ENCODE measurements at places on chromosomes 16 and 17. TPM values are rescaled to one million over a fixed set of nuclear protein-coding genes. Genes with fewer than 3 reads are reported as not detected.

The CA7 gene
- not detected for total RNA-seq

GRCh38 chr17:65664266-65664665 is 102.8 kb upstream of the AXIN2 start:
- no peak overlapping the region for H3K4me3 ChIP-seq
- H3K27me3 ChIP-seq, result no peaks in the 10 kb centered on the region
- DNase-seq, result no peak
- no peaks in the 10 kb centered on the region for H3K4me1 ChIP-seq
- no peaks in the 10 kb centered on the region for H3K36me3 ChIP-seq
- no peak overlapping the region for H3K27ac ChIP-seq

- no peak overlapping the region for H3K27ac ChIP-seq
- H3K4me3 ChIP-seq, result no peak overlapping the region
- peaks cover 13% of the 10 kb centered on the region for H3K4me1 ChIP-seq
- DNase-seq, result no peak
- H3K27me3 ChIP-seq, result no peaks in the 10 kb centered on the region
Measured at GRCh38 chr17:14203388-14203787, 33.3 kb downstream of the CDRT15 start.

GRCh38 chr17:28716740-28717577 is 709 bp downstream of the RAB34 start:
- no peaks in the 10 kb centered on the region for H3K27me3 ChIP-seq
- DNase-seq, result peak; percentile 43
- H3K4me3 ChIP-seq, result peak overlapping the region; percentile 97
- H3K36me3 ChIP-seq, result peaks cover 44% of the 10 kb centered on the region
- H3K27ac ChIP-seq, result peak overlapping the region; percentile 97
- H3K4me1 ChIP-seq, result peaks cover 32% of the 10 kb centered on the region

GRCh38 chr17:45380991-45381390 is 51.7 kb downstream of the ARHGAP27 start:
- H3K36me3 ChIP-seq, result no peaks in the 10 kb centered on the region
- no peak overlapping the region for H3K4me3 ChIP-seq
- H3K4me1 ChIP-seq, result no peaks in the 10 kb centered on the region
- H3K27ac ChIP-seq, result no peak overlapping the region

GRCh38 chr17:19296786-19297778 is 59.9 kb downstream of the EPN2 start:
- no peaks in the 10 kb centered on the region for H3K36me3 ChIP-seq
- no peak overlapping the region for H3K4me3 ChIP-seq
- no peak overlapping the region for H3K27ac ChIP-seq
- H3K27me3 ChIP-seq, result no peaks in the 10 kb centered on the region
